ENCODE measurements at places on chromosomes 6 and 20.

- no peak for DNase-seq
Observed at GRCh38 chr6:49454787-49455709, 8.0 kb downstream of the MMUT start.

DNA sequence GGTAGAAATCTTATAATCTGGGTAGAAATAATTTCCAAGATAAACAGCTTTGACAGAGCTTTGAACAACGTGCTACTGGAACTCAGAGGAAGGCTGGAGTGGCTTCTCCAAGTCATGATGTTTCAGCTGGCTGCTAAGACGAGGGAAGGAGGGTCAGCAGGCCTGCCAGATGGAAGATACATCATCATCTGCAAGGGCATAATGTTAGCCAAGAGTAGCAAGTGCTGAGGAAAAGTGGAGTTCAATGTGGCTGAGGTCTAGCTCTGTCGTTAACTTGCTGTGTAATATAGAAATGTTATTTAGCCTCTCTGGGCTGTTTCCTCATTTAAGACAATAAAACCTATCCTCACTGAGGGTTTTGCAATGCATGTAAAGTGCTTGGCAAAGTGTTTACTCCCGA lies 35.1 kb downstream of the RGS17 start:
- DNase-seq: no peak

GRCh38 chr6:97067045-97067444 lies 142.5 kb downstream of the KLHL32 start:
- DNase-seq: no peak

GRCh38 chr6:135115834-135116233 lies 61.2 kb upstream of the HBS1L start:
- no peak for DNase-seq

GRCh38 chr20:8756410-8756809 lies 312.5 kb upstream of the PLCB4 start:
- no peak for DNase-seq

- no peak for DNase-seq
Observed at GRCh38 chr20:52809003-52809402, 163.2 kb upstream of the TSHZ2 start.

- DNase-seq: no peak
Observed at GRCh38 chr6:157240059-157240959, 83.0 kb downstream of the TMEM242 start.

DNA sequence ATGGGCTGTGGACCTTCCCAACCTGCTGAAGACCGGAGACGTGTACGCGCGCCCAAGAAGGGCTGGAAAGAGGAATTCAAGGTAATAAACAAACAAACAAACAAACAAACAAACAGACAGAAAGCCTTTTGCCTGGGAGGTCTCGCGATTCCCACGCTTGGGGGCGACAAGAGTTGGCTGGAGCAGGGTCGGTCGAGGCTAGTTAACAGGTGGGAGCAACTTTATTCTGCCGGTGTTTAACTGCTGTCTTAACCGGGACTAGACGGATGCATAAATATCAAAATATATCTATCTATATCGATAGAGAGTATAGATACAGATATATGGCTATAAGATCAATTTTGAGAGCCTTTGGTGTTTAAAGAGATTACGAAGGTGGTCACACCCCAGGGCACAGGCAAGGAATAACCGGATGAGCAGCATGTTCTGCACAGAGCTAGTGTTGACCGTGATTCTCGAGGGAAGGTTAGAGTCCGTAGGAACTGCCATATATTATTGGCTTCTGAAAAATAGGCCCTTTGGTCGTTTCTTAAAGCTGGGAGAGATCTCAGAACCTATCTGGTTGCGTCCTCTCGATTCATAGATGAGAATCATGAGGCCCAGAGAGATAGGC lies 514 bp downstream of the STMND1 start:
- no peak for DNase-seq

DNA sequence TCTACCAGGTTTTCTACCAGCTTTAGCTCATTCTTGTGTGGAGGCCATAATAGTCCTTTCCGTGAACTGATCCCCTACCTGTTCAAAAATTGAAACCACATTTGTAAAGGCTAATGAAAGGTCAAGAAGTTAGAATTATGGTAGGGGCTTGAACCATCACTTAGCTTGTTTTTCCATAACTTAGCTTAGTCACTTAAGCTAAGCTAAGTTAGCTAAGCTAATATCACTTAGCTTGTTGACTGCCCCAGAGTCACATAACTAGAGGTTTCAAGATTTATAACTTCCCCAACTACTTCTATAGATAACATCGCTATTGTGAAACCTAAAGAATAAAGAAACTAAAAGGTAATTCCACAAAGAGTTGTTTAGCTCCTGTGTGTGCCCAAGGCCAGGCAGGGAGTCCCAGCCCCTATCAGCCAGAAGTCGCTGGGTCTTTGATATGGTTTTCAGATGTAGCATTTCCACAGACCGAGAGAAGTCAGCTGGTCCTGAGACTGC lies 131.8 kb downstream of the VEGFA start:
- no peak for DNase-seq

DNA sequence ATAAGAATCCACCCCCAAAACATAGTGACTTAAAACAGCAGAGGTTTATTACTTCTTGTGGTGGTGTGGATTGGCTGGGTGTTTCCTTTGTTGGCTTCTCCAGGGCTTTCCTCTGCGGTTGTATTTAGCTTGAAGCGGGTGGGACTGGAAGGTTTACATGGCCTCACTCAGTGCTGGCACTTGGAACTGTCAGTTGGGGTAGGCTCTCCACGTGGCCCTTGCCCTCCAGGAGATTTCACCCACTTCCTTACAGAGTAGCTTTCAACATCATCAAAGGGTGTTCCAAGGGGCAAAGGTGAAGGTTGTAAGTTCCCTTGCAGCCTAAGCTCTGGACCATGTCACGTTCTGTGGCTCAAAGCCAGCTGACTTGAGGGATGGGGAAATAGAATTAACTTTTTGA lies 32.5 kb upstream of the NKX2-2 start:
- DNase-seq: no peak

DNA sequence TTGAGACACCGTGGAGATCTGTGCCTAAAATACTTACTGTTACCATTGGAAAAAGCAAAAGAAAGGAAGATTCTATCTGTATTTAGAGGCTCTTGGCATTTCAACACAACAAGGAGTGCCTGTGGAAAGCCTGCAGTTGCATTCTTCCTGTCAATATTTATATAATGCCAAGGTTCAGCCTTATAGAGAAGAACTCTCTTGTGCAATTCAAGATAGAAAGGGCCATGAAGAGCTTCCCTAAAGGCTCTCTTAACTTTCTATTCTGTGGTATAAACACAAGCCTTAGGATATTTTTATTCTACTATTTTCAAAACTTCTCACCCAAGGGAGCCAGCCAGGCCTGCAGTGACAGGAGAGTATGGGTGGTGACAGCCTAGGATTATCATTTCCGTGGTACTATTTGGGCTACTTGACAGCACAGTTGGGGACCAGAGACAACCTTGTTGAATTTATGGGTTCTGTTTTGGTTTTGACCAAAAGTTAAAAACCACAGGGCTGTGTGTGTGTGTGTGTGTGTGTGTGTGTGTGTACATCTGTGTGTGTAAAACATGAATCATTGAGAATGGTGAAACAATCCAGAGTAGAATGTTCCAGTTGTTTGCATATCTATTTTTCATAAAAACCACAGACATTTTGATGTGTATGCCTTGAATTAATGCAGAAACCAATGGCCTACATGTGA lies 700.9 kb upstream of the SLC35B3 start:
- DNase-seq: no peak

- DNase-seq: no peak
Observed at GRCh38 chr6:28248916-28249315, 3.2 kb downstream of the ZKSCAN4 start.

GRCh38 chr6:15380351-15380750 lies 134.5 kb downstream of the JARID2 start:
- DNase-seq: no peak

- no peak for DNase-seq
Observed at GRCh38 chr20:54474866-54475265, 527 bp upstream of the DOK5 start.

DNA sequence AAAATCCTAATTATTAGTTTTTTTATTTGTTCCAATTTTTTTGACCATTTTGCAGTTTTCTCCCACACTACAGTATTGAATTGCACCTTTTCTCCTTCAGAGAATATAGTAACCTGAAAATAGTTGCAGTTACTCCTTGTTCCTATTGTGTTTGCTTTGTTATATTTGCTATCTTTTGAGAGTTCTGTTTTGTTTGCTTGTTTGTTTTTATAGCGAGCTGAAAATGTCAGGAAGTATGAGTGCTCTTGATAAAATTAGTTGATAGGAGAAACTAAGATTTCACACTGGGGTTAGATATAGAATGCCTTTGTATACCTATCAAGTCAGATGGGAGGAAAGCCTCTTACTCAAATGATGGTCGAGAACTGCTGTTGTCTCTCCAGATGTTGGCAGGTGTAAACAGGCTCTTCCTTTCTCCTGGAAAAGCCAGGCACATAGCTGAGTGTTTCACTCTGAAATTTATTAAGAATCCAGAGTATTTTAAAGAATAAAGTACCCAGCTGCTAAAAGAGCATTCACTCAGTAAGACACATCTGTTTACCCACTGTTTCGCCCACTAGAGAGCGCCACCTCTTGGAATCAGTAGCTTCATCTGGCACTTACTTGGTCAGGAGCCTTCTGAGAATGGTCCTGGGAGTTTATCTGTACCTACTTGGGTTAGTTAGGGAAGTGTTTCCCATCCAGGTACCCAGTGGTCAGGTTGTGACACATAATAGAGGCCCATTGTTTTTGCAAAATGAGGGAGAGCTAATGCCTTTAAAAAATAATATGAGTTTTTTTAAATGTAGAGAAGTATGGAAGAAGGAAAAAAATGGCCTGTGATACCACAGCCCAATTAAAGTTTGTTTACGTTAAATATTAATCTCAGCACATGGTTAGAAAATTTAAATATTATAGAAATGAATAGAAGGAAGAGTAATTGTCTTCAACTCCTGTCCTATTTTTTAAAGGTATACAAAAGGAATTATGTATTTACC lies 11.2 kb downstream of the NT5DC1 start:
- no peak for DNase-seq

DNA sequence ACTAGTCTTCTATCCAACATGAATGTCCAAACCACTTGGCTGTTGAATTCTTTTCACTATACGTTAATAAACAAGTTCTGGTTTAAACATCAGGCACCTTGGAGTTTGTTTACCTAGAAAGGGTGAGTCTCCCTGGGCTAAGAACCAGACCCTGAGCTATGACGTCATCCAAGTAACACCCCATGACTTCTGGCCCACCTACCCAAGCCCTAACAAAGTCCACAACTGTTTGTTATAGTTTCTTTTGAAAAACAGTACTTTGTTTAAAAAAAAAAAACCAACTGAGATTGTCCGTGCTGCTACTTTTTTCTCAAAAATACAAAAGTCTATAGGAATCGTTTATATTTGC lies 146.9 kb upstream of the BEND6 start:
- DNase-seq: no peak

DNA sequence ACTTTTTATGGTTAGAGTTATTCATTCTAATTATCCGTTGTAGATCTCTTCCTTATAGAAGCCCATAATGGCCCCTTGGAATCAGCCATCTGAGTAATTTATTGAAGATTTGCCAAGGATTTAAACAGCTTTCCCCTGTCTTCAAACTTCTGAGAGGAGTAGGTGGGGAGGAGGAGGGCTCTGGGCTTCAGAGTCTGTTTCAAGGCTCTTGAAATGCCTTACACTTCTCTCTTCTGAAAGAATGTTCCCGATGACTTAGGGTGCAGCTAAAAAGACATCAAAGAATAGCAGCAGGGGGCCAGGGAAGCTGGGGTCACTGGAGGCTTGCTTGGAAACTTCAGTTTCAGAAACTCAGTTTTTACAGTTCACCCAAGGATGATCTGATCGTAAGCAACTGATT lies 165.3 kb downstream of the ZDHHC14 start:
- no peak for DNase-seq

- no peak for DNase-seq
Observed at GRCh38 chr6:17962436-17963031, 24.9 kb downstream of the KIF13A start.

DNA sequence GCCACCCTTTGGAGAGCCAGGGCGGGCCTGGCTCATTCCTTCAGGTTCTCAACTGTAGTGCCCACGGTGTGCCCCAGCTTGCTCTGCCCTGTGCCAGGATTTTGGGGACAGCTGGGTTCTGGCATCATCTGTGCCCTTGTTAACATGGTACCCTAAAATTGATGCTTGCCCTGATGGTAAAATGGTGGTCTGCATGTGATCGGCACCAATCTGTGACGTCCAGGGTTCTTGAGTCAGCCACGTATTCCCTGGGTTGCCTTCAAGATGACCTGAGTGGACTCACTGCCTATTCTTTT lies 31.2 kb upstream of the APCDD1L start:
- no peak for DNase-seq

DNA sequence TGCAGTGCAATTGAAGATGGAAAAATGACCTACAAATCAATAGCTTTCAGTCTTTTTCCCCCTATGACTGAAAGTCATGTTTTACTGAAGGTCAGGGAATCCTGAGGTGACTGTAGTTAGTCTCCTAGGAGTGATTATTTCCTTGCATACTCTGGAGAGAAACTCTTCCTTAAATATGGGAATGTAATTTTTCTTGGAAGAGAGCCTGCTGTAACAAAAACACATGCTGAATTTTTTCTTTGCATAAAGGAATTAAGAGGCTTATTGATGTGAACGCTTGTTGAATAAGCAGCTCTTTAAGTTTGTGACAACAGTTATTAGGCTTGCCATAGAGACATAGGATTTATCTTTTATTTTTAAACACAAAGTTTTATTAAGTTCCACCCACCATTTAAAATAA lies 64.5 kb downstream of the ELOVL2 start:
- no peak for DNase-seq

DNA sequence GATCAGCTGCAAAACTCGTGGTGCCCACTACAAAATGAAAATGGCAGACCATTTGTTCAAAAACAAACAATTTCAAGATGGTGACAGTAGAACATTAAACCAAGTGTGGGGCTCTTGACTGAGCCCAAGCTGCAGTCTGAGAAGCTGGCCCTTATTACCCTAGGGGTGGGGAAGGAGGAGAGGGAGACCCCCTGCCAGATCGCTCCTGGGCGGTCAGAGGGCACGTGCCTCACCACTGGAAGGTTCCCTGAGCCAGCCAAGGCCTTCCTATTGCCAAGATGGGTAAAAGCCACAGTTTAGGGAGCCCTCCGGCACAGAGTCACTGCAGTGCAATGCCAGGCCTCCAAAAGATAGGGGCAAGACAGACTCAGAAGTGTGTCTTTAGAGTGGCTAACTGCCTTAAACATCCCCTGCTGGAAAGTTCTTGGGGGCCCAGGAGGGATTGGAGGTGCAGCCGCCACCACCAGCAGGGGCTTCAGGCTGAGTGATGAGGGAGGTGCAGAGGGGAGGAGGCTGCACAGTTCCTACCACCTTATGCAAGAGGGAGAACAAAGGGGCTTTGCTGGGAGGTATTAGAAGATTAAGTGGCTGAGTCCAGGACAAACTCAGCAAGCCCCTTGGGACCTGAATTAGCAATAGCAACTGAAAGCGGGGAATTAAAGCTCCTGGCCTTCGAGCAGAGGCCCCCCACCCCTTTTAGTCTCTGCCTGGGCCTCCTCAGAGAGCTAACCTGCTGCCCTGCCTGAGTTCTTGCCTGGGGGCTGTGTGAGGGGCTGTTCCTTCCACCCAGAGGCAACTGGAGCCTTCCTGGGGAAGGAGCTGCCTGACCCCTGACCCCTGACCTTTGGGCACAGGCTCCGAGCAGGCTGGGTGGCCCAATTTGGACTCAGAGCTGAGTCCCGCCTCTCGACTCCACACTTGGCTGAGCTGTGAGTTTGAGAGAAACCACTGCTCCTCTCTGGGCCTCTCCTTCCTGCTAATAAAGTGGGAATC lies 88.4 kb downstream of the VEGFA start:
- no peak for DNase-seq

- no peak for DNase-seq
Observed at GRCh38 chr6:149435919-149436586, 36.0 kb downstream of the SUMO4 start.

All from C1 segment of cervical spinal cord (tissue), 14 donors.